Astrocyte of the hippocampus (primary cell): ENCODE measurements at places on chromosomes 4 and X.

- no peak for DNase-seq
Observed at GRCh38 chr4:16043642-16044498, 40.0 kb downstream of the PROM1 start.

DNA sequence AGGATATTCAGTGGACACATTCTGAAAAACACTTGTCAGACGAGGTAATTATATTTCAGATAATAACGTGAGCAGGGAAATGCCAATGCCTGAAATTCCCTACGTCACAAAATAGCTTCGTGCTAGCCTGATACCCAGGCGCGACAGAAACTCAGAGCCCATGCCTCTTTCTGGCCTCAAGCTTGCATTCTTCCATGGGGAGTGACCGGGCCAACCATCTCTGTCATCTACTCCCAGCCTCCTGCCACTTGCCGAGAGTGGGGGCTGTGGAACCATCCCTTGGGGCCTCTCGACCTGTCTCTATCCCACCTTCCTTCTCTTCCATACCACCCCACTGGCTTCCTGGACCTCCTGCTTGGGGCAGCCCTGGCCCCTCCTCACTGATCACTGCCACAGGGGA lies 34.5 kb upstream of the CDKN2AIP start:
- DNase-seq = no peak

DNA sequence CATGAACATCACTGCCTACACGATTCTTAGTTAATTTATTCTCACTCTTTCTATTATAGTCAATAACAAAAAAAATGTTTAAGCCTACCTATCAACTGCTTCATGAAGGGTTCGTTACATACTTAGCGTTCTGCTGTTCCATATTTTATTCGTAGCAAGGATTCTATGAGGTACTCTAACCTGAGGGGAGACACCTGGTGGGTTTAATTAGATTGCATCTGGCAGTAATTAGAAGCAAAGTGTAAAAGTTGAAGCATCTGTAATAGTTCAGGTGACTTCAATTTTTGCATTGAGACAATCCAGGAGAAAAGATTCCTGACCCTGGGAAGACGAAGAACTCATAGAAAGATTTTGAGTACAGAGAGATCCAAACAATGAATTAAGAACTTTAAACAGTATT lies 1655.8 kb upstream of the TENM3 start:
- DNase-seq = no peak

DNA sequence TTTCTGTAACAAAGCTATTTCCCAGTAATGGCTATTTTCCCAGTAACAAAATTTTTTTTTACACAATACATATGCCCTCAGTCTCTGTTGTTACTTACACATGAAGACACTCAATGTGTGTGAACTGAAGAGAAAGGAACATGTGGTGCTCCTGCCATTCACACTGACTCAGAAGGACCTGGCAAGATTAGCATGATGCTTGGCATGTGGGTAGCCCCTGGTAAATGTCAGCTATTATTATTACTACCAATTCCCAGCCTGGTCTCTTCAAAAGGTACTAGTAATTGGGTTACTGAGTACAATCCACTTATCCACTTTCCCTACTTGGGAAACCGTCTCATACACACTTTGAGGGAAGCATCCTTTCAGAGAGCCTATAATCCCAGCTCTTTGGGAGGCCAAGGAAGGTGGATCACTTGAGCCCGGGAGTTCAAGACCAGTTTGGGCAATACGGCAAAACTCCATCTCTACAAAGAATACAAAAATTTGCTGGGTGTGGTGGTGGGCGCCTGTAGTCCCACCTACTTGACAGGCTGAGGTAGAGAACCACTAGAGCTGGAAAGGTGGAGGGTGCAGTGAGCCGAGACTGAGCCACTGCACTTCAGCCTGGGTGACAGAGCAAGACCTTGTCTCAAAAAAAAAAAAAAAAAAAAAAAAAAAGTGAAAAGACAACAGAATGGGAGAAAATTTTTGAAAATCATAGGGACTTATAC lies 14.6 kb downstream of the RBBP7 start:
- peak; percentile 32 for DNase-seq

GRCh38 chr4:155807021-155807420 lies 48.2 kb downstream of the GUCY1B1 start:
- peak; percentile 42 for DNase-seq

DNA sequence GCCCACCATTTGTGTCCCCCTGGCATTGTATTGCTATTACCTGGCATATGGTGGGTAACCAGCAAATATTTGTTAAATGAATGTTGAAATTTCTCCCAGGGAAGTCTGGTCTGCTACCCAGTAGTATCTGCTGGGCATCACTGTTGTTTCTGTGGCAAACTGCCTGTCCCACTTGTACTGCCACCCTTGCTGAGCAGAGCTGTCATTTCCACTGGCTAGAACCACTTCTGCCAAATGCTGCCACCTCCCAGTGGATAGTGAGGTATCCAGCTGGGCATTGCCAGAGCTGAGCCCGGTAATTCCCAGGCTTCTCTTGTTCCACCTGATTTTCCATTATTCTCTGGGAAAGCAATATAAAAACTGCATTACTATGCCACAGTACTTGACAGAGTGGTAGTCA lies 186.7 kb upstream of the NOCT start:
- no peak for DNase-seq
